Mesenteric fat pad (tissue), 1 donor: ENCODE measurements at places on chromosomes 6 and 20. TPM values are rescaled to one million over a fixed set of nuclear protein-coding genes. Genes with fewer than 3 reads are reported as not detected.
A peak's percentile ranks its signal among the peaks of the same experiment; 100 is the strongest.

LKAAEAR1 gene
- total RNA-seq = not detected

DAAM2 gene
- total RNA-seq = 83.8 TPM

LAMA5 gene
- 126 TPM for total RNA-seq

BTN1A1 gene
- total RNA-seq = not detected

HLA-DPA1 gene
- 82.5 TPM for total RNA-seq

RAD21L1 gene
- not detected for total RNA-seq

SLC22A16 gene
- 1.4 TPM for total RNA-seq

ACTL10 gene
- total RNA-seq = 0.93 TPM

DNA sequence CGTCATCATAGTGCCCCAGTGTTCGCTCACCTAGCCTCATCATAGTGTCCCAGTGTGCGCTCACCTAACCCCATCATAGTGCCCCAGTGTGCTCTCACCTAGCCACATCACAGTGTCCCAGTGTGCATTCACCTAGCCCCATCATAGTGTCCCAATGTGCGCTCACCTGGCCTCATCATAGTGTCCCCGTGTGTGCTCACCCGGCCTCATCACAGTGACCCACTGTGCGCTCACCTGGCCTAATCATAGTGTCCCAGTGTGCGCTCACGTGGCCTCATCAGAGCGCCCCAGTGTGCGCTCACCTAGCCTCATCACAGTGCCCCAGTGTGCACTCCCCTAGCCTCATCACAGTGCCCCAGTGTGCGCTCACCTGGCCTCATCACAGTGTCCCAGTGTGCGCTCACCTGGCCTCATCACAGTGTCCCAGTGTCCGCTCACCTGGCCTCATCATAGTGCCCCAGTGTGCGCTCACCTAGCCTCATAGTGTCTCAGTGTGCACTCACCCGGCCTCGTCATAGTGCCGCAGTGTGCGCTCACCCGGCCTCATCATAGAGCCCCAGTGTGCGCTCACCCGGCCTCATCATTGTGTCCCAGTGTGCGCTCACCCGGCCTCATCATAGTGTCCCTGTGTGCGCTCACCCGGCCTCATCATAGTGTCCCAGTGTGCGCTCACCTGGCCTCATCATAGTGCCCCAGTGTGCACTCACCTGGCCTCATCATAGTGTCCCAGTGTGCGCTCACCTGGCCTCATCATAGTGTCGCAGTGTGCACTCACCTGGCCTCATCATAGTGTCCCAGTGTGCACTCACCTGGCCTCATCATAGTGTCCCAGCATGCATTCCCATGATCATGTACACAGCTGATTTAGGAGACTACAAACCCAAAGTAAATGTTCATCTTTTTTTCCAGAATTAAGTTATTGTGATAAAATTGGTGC, 9.5 kb downstream of the TMEM242 start:
- DNase-seq = no peak

- DNase-seq = no peak
Observed at GRCh38 chr20:60168963-60169362, 210.7 kb downstream of the CDH26 start.

- DNase-seq = no peak
Observed at GRCh38 chr20:64038224-64038564, 2.2 kb downstream of the C20orf204 start.

DNA sequence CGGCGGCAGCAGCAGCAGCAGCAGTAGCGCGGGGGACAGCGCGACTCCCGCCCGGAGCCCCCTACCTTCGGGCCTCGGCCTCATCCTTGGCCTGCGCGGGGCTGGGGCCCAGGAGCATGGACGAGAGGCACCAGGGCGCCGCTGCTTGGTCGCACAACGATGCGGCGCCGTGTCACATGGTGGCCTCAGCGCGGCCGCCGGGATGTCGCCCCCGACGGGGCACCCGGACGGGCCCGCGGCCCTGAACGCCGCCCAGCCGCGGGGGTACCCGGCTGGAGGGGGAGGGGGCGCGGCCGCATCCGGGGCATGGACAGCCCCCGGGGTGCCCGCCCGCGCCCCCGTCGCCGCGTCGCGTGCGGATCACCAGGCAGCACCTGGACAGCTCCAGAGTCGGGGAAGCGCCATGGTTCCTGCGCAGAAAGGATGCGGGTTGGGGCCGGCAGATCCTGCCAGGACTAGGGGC, 57.1 kb downstream of the CDH22 start:
- no peak for DNase-seq

DNA sequence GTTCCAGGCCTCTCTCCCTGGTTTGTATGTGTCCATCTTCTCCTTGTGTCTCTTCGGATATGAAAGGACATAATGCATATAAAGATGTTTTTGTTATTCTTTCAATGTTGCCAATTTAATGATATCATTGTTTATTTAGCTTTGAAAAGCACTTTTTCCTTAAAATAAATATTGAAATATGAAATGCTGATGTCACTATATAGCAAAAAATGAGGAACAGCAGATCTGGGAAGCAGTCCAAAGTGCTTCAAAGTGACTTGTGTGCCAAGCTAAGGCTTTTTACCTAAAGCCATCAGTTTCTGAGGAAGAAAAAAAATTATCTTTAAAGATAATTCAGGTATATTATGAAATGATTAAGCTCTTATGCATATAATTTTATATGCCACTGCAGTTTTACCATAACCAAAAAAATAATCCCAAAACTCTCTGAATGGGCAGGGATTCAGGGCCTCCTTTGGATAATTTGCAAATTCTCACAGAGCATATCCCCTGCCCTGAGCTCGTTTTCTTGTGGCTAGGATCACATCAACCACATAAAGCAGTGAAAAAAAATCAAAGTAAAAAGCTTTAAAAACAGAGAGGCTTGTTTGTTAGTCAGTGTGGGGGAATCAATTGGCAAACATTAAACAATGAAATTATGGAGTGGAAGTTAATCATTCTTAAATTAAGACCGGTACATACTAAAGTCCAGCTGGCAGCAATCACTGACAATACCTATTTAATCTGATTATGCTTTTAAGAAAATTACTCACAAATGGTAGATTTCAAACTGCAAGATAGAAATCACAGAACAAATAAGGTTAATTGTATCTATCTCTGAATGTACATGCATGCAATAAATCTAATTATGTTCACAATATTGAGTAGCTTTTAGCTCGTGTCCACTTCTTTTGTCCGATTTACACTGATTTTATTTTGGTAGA, 1027.9 kb upstream of the ADGRB3 start:
- no peak for DNase-seq

GRCh38 chr20:36449663-36450062, 91.7 kb upstream of the MYL9 start:
- DNase-seq = no peak

DNA sequence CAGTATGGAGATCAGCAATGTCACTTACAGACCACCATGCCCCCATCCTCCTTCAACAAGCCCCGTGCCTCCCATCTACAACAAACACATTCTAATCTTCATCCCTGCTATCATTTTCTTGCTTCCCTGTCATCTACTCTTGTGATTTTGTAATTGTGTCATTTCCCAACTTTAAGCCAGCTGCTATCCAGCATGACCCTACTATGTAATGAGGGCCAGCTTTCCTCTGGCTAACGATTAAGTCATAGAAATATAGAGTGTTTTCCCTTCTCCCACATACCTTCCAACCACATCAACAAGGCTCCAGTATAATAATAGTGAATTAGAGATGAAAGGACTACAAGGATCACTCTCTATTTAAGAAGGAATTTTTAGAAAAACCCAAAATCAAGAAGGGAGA, 607.0 kb downstream of the TENT5A start:
- DNase-seq = no peak

GRCh38 chr6:31663961-31664789, 622 bp downstream of the GPANK1 start:
- no peak for DNase-seq

DNA sequence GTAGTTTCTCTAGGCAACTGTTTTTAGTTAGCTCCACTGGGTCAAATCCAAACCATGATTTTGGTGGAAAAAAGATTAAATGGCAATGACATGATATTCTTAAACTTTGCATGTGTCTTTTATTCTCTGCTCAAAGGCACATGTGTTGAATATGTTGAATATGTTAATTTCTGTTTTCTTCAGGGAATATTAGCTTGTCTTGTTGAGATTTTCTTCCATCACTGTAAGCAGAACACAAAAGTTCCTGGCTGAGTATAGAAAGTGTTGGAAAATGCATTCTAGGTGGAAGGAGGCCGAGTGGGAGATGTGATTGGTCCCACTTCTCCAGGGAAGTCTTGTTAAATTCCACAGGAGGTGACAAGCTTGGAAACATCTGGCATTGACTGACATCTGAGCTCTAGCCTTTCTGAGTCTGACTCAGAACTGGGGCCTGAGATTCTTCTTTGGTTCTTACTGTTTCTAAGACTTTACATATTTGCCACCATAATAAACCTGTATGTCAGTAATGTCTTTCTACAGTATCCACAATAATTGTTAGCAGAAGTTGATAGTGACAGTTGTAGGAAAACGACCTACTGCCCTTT, 81.1 kb downstream of the LAMA4 start:
- no peak for DNase-seq

GRCh38 chr6:134532694-134533624, 215.0 kb upstream of the SGK1 start:
- no peak for DNase-seq

- DNase-seq = no peak
Observed at GRCh38 chr6:151704383-151704782, 103.1 kb upstream of the ESR1 start.

DNA sequence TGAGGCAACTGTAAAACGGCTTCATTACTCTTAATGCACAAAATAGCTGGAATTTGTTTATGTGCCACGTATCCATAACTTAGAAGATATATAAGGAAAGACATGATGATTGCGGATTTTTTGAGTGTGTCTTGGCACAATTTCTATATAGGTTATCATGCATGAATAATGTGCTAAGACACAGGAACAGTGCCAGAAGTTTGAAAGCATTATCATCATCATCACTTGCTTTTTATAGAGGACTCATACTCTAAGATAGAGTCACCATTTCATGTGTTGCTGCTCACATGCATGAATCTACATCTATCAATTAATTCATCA, 113.4 kb downstream of the ELOVL4 start:
- DNase-seq = no peak

- no peak for DNase-seq
Observed at GRCh38 chr6:28408076-28408802, 8.7 kb upstream of the ZSCAN12 start.

GRCh38 chr20:18144541-18145099, 7.0 kb downstream of the KAT14 start:
- no peak for DNase-seq

- DNase-seq = no peak
Observed at GRCh38 chr6:164344801-164345291, 930.3 kb downstream of the QKI start.

DNA sequence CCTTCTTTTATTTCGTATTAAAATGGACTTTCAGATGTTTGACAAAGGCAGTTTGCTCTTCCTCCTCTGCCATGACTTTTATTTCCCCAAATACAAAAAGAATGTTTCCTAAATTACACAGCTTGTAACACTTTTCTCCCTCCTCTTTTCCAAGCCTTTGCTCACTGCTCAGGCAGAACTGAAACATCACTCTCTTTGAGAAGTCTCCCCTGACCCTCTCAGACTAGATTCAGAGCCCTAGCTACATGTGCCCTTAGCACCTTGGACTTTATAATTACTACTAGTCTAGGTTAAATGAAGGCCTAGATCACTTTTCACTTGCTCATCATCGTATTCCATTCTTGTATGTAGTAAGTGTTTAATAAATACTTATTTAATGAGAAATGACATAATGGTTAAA, 8.5 kb upstream of the KIF6 start:
- no peak for DNase-seq

DNA sequence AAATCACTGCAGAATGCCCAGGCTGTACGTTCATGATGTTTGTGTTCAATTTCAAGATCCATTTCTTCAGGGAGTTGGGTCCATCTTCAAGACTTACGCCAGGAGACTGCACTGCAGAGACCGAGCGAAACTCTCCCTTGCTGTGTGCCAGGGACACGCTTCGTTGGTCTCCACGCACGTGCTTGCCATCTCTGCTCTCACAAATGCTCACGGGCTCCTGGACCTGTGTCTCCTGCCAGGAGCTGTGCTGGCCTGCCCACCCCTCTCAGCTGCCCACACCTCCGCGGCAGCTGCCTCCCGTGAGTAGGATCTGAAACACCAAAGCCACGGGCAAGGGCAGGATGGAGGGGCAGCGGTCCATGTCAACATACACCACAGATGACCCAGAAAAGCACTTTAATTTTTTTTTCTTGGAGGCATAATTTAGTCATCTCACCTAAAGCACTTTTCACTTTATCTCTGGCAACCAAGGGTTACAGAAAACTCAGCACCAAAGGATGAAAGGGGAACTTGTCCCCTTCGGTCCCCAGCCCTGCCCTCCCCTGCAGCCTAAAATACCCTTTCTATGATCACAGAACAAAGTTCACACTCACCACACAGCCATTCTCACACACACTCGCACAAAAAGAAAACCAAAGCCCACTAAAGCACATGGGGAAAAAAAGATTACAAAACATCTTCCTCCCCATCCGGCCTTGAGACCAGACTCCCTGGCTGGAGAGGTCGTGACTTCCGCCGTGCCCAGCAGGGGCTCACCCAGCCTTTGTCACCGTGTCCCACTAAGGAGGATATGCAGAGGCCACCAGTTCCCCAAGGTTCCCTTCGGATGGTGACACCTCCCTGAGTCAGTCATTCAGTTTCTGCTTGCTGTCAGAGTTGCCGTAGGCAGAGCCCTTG, 137.9 kb downstream of the AGPAT4 start:
- no peak for DNase-seq

DNA sequence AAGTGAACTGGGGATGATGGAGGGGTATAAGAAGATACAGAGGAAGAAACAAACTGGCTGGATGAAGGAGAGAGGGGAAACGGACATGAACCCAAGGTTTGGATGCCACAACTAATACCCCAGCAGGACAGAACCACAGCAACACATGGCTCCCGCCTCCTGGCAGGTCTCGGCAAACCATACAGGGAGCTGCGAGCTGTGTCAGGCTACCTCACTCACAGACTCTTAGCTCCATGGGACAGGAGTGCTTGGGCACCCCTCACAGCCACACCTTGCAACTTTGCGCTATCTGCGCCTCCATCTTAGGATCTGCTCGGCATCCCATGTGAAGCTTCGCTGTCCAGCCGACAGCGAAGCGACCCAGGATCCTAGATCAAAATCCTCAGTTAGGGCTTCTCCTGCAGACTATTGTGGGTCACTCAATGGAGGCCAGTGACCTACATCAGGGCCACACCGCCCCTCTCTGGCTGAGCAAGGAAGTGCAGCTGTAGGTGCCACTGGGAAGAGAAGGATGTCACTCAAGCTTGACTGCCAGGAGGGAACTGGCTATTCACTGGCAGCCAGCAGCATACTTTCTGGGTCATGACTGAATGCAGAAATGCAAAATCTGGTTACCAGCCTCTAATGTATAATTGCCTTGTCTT, 174.4 kb upstream of the RIN2 start:
- DNase-seq = no peak

GRCh38 chr6:119043783-119044182, 34.7 kb downstream of the FAM184A start:
- DNase-seq = no peak

GRCh38 chr20:58987790-58988564, 6.9 kb downstream of the NELFCD start:
- peak; percentile 59 for DNase-seq

- no peak for DNase-seq
Observed at GRCh38 chr6:56528412-56528841, 114.3 kb downstream of the DST start.
